ENCODE measurements at places on chromosomes 7 and 10. TPM values are rescaled to one million over a fixed set of nuclear protein-coding genes. Genes with fewer than 3 reads are reported as not detected.

NUTM2E gene
- total RNA-seq = 0.12 TPM

VENTX gene
- total RNA-seq = 6.3 TPM

CHCHD2 gene
- not detected for total RNA-seq

- DNase-seq = no peak
Observed at GRCh38 chr10:13306103-13306502, 6.2 kb upstream of the PHYH start.

GRCh38 chr7:135463908-135464307 lies 46.0 kb downstream of the CNOT4 start:
- no peak for DNase-seq

COA1 gene
- total RNA-seq = 149 TPM

DNA sequence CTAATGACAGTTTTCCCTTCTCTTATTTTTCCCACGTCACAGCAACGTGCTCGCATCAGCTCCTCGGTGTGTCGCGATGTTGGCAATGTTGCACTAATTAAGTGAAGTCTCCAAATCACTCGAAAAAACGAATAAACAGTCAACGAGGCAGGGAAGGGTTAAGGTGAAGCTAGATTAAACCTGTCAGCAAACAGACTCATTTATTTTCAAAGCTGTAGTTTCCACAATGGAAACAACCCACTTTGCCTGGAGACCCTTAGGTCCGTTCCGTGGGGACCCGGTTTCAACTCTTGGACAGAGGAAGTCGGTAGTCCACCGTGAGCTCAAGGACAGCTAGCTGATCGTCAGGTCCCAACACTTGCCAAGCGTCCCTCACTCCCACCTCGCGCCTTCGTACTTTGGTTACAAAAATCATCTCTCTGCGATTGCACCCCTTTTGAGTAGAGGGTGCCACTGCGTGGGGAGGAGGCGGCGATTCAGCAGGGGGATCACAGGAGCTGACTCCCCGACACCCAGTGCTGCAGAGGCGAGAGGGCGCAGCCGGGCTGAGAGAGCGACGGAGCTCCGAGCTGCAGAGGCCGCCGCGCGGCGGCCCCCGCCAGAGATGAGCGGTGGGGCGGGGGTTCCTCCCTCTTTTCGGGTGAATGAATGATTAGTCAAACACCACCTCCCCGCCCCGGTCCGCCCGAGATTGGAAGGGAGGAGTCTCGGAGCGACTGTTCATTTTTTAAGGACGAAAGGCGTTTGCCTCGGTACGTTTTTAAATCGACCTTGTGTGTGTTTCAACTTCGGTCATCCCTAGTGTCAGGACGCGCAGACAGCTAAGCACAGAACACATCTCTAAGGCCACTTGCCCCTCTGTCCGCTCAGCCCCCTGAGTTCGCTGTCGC lies 1.3 kb upstream of the BMPER start:
- DNase-seq = peak; percentile 56

SNX10 gene
- total RNA-seq = 17.8 TPM

- no peak for DNase-seq
Observed at GRCh38 chr10:75776738-75777504, 345.5 kb downstream of the LRMDA start.

DNA sequence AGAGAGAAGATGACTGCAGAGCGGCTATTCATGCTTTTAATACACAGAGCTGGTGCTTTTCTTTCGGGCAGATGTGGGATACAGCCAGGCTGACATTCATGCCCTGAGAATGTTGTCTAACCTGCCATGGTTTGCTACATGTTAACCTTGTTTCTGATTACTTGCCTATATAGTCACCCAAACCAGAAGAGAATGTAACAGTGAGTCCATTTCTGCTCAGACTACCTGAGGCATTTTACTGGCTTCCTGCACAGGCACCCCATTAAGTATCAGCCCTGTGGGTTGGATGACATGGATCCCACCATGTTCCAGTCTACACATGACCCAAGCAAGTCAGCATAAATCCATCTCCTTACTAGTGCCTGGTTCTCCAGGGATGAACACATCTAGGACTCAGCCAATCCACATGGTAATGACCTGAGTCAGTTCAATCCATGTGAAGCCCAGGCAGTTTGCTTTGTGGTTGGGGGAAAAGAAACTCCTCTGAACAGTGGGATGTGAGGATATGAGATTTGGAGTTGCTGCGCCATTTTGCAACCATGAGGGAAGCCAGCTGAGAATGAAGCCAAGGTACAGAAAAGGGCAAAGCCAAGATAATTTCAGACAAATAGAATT lies 55.7 kb upstream of the MKX start:
- no peak for DNase-seq

GRCh38 chr7:79529214-79529880 lies 75.9 kb upstream of the MAGI2 start:
- DNase-seq = no peak

DNA sequence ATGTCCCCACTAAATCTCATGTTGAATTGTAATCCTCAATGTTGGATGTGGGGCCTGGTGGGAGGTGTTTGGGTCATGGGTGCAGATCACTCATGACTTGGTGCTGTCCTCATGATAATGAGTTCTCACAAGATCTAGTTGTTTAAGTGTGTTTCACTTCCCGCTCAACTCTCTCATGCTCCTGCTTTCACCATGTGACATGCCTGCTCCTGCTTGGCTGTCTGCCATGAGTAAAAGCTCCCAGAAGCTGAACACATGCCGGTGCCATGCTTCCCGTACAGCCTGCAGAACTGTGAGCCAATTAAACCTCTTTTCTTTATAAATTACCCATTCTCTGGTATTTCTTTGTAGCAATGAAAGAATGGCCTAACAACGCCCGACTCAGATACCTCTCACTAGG lies 6.2 kb upstream of the PSTK start:
- no peak for DNase-seq

PON2 gene
- 39.4 TPM for total RNA-seq

NUP205 gene
- total RNA-seq = 193 TPM

HBP1 gene
- total RNA-seq = 40.5 TPM

DNA sequence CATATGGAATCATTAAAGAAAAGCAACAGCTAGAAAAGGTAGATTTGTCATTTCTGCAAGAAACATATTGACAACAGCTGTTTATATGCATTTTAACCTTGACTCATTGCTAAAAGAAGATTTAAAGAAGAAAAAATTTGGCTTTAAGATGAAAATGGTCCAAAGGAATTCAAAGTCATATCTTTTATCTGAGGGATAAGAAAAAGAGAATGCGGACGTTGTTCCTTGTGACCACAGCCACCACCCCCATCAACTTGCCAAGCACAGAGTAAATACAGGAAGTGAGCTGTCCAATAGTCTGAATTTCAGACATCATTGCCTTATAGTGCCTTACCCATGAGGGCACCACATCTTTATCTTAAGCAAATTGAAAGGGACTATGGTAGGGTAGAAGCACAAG lies 7.3 kb upstream of the CRPPA start:
- DNase-seq = no peak

DNA sequence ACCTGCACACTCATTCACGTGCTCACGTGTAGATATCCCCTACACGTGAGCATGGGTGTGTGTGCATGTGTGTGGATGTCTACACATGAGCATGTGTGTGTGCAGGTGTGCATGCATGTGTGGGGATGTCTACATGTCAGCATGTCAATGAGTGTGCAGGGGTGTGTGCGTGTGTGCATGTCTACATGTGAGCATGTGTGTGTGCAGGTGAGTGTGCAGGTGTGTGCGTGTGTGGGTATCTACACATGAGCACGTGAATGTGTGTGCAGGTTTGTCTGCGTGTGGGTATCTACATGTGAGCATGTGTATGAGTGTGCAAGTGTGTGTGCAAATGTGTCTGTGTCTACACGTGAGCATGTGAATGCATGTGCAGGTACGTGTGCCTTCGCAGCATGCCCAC lies 274.8 kb downstream of the PTPRN2 start:
- DNase-seq = no peak

- DNase-seq = peak; percentile 19
Observed at GRCh38 chr7:127821146-127821545, 169.2 kb downstream of the SND1 start.

DNA sequence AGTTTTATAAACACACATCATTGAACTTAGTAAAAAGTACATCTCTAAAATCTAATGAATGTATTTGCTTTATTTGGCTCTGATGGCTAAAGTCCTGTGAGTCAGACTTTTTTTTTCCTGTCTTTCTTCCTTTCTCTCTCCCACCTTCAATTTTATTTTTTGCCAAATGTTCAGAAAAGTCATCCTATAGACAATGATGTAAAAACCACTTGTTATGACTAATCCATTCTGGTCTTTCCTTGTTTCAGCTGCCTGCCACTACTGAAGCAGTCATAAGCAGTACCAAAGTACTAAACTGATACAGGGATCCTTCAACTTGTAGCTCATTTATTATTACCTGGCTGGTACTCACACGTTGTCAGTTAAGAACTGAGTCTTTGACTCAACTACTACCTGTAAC lies 23.9 kb downstream of the HECTD2 start:
- DNase-seq = no peak

GRCh38 chr7:23353172-23353571 lies 54.0 kb downstream of the MALSU1 start:
- no peak for DNase-seq

- no peak for DNase-seq
Observed at GRCh38 chr7:117564080-117564479, 84.3 kb downstream of the CFTR start.

GRCh38 chr7:30177965-30178364 lies 43.2 kb downstream of the MTURN start:
- no peak for DNase-seq

DNA sequence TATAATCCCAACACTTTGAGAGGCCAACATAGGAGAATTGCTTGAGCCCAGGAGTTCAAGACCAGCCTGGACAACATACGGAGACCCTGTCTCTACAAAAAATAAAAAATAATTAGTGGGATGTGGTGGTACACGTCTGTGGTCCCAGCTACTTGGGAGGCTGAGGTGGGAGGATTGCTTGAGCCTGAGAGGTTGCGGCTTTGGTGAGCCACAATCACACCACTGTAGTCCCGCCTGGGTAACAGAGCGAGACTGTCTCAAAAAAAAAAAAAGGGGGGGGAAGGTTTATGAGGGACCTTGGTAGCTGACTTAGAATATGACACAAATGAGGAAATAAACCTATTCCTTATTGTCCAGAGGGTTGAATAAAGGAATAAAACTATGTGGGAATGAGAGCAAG lies 30.8 kb downstream of the SCD start:
- DNase-seq = no peak

STEAP4 gene
- total RNA-seq = not detected

DNA sequence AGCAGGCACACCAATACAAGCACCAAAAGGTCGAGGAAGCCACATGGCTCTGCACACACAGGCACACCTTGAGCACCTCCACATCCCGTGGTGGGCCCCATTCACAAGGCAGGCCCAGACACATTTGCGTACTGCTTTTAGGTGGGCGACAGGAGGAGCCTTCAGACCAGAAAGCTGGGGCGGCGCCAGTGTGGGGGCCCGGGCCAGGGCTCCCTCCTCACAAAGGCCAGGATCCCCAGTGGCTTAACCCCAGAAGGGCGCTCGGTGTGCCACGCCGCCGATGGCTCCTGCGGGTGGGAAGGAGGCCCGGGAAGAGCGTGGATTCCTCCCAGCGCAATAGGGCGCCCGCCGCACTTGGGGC lies 2.8 kb upstream of the SMARCD3 start:
- DNase-seq = peak; percentile 51

All from GM23338 (cell line).